ENCODE measurements at places on chromosomes 1 and 21. TPM values are rescaled to one million over a fixed set of nuclear protein-coding genes. Genes with fewer than 3 reads are reported as not detected.

TRAF5 gene
- 3.1 TPM for total RNA-seq

DNA sequence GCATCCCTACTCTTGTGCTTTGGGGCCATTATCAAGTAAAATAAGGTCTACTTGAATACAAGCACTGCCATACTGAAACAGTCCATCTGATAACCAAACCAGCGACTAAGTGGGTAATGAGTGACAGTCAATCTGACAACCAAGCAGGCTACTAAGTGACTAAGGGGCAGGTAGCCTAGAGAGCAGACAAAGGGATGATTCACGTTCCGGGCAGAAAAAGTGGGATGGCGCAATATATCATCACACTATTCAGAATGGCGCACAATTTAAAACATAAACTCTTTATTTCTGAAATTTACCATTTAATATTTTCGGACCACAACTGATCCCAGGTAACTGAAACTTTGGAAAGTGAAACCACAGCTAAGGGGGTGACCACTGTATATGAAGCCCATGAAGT is 17.7 kb downstream of the NGF start:
- no peak for DNase-seq

C1orf94 gene
- total RNA-seq = not detected

GRCh38 chr1:159786966-159787365 is 6.2 kb downstream of the DUSP23 start:
- DNase-seq = no peak

DNA sequence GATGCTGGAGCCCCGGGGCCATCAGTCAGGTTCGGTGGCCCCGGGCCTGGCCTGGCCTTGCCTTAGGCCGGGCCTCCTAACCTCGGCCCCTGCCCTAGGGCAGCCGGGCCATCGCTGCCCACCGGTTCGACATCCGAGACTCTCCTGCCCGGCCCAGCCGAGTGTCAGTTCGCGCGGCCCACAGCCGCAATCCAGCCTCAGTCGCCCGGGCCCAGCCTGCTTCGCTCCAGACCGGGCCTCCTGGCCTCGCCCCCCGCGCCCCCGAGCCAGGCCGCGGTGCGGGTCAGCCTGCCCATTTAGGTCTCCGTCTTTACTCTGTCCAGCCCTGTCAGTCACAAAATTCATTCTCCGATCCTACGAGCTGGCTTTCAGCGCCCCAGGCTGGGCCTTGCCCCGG is 777 bp downstream of the LRRC41 start:
- DNase-seq = peak; percentile 44

GRCh38 chr1:116940814-116941599 is 31.3 kb downstream of the PTGFRN start:
- no peak for DNase-seq

- DNase-seq = no peak
These were observed 321.3 kb downstream of the KIF26B start for GRCh38 chr1:245475961-245476516.

GRCh38 chr1:208581667-208582066 is 337.5 kb upstream of the PLXNA2 start:
- DNase-seq = no peak

DNA sequence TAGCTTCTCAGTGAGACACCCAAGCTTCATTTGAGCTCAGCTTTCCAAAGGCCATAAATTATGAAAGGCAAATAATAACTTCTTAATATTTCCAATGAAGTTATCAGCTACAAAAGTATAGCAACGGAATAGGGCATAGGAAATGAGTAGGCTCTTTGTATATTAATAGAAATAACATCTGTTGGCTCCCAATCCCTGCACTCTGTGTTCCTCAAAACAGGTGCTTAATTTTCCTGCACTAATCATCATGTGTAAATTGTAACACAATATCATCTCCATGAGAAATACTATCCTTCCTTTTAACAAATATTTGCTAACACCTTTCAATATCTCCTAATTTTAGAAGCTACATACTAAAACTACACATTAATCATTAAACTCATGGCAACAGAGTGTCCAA is 19.2 kb upstream of the IFI44L start:
- no peak for DNase-seq

- DNase-seq = no peak
These were observed 199.1 kb downstream of the USP25 start for GRCh38 chr21:15928686-15929425.

DNA sequence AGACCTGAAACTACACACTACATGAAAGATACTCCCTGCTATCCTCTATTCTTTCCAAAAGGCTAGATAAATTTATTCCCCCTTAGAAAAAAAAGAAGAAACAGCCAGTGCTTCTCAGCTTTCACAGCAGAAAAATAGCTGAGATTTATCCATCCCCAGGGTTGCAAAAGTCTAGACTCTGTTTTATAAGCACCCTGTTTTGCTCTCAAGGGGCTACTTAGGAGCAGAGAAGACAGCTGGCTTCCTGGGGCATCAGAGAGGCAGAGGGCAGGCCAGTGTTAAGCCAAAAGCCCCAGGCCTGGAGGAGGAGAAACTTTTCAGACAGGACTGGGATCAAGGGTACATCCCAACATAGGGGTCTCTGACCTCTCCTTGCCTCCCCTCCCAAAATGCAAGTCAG is 3.9 kb downstream of the LAMB3 start:
- no peak for DNase-seq

OR2T35 gene
- total RNA-seq = not detected

MRPS21 gene
- 44.5 TPM for total RNA-seq

DNA sequence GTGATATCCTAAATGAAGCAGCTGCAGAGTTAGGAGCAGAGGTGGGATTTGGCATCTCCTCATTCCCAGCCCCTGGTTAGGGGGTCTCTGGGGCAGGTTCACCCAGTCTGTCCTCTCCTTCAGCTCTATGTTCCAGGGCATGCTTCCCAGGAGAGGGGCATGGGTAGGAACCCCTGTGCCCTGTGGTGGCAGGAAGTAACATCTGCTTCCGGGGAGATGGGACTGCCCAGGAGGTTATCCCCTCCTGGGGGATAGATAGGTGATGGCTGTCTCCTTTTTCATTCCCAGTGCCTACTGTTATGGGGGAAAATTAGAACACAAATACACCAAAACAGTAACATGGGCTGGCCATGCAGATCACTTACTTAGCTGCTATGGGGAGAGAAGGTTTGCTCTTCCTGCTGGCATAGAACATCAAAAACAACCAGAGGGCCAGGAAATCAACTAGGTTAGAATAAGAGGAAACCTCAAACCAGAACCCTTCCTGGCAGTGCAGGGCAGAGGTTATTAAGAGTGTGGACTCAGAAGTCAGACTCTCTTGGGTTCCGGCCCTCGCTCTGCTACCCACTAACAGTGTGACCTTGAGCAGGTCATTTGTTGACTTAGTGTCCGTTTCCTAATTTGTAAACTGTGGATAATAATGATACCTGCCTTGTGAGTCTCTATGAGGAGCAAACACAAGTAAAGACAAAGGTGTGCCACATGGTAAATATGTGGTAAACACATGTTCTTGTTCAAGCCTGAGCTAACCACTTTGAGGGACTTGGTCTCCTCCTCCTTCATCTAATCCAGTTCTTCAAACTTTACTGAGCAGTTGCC is 157.8 kb upstream of the JUN start:
- no peak for DNase-seq

DNA sequence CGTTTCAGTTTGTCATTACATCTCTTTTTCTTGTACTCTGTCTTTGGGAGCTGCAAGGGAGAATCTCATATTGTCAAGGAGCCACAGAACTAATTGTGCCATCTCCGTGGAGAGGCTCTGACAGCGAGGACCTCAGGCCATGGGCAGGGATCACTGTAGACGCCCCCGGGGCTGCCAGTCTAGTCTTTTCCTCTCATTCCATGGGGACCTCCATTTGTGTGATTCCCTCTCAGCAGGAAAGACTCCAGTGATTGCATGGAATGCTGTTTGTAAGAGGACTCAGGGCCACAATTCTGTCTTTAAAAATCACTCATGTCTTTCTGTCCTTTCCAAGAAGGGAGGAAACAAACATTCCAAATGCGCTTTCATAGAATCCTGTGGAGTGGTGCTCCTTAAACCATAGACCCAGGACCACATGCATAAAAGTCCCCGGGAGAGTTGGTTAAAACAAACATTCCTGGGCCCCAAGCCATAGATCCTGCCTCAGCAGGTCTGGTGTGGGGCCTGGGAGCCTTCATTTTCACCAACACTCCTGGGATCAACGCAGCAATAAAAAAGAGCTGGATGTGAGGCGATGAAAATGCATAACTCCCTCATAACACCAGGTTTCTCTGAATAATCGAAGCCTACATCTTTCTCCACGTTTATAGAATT is 104.5 kb downstream of the ZP4 start:
- DNase-seq = no peak

GRCh38 chr1:218392780-218393179 is 47.6 kb downstream of the TGFB2 start:
- no peak for DNase-seq

DNA sequence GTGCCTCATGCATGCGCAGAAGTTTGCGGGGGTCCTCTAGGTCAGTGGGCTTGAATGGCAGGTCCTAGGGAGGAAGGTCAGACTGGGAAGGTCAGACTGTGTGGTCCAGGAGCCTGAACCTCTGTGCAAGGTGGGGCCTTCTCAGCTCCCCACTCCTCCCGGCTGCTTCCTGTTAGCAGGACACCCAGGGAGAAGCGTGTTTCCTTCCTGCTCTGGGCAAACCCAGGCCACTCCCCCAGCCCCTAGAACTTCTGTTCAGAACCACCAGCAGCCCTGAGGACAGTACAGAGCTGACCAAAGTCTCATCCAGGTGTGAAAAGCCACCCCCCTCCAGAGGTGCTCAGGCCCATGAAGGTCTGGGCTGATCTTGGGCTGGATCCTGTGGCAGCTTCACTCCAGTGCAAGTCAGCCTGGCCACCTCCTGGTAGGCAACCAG is 29.9 kb downstream of the NAV1 start:
- DNase-seq = no peak

- no peak for DNase-seq
These were observed 802 bp downstream of the CYP4X1 start for GRCh38 chr1:47024141-47024801.

NPPA gene
- 3,156 TPM for total RNA-seq

- no peak for DNase-seq
These were observed 12.0 kb upstream of the HNRNPU start for GRCh38 chr1:244876228-244876910.

F13B gene
- not detected for total RNA-seq
